ENCODE measurements at places on chromosomes 2 and 18. TPM values are rescaled to one million over a fixed set of nuclear protein-coding genes. Genes with fewer than 3 reads are reported as not detected.

The TUBA3E gene
- not detected for polyA plus RNA-seq

GRCh38 chr2:174628528-174629169 is 31.0 kb upstream of the WIPF1 start:
- no peak for DNase-seq

GRCh38 chr2:53040536-53041229 is 726.9 kb upstream of the CHAC2 start:
- no peak for DNase-seq

DNA sequence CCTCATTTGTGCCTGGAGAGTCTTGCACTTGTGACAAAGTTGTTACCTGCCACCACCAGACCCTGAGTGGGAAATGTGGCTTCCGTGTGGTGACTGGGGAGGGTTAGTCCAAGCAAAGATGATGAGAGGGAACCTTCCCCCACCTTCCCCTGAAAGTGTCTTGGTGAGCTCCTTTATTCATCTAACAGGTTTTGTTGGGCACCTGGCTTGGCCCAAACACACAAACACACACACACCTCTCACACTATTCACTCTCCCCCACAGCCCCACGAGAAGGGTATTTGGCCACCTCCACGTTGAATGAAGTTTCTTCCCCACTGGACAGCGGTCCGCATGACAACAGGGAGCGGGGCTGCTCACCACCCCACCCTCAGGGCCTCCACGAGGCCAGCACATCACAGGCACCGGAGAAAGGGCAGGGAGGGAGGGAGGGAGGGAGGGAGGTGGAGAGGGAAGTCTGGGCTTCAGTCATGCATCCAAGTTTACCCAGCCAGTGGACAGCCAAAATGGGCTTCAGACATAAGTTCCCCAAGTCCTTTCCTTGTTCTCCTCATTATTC is 1.4 kb downstream of the CIB4 start:
- DNase-seq = no peak

GRCh38 chr18:51017140-51017879 is 12.7 kb upstream of the SMAD4 start:
- DNase-seq = no peak

- DNase-seq = no peak
These were observed 54.0 kb downstream of the GATA6 start for GRCh38 chr18:22223254-22223964.

DNA sequence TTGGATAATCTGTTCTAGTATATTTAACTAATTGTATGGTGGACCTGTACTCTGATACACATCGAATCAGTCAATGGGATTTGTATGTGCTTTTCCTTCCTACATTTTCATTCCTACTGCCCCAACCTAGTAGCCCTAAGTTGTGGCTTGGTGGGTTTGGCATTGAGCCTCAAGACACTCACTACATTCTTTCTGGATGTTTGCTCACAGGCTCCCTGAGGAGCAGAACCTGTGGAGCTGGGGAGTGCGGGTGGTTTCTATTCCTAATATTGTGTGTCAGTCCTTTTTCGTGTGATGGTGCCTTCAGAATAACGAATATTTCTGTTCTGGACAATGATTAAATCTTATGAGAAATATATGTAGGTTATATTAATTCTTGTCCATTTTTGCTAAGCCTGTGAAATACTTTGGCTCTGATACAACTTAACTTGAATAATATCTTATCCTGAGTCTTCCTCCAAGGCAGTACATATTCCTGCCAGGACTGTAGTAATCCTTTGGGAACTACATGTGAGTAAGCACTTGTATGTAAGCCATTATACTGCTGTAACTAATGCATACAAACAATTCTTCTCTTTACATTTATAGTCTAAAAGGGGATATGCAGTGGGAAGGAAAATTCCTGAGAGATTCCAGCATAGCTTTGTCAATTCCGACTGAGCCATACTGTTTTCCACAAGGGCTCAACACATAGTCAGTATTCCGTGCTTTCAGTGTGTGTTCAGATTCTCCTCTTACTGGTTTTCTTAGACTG is 150.6 kb downstream of the AGPS start:
- DNase-seq = no peak

- DNase-seq = no peak
These were observed 302.7 kb upstream of the TNP1 start for GRCh38 chr2:217162533-217162932.
